ENCODE measurements at places on chromosomes 6 and 20.

DNA sequence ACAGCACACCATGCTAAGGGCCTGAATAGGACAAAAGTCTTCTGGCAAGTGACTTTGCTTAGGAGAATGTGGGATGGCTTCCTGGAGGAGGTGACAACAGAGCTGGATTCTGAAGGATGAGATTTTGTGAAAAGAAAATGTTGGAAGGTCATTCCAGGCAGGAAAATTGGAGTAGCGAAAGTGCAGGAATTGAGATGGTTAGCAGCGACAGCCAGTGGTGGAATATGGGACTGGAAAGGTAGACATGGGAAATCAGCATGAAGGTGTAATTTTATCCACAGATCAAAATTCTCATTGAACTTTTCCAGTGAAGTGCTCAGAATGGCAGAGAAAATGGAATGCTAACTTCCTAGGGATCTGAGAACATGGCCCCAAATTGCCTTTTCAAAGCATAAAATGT, 5.7 kb upstream of the BACH2 start:
- DNase-seq, result no peak

GRCh38 chr6:36700831-36701230, 3.2 kb downstream of the RAB44 start:
- DNase-seq, result no peak

DNA sequence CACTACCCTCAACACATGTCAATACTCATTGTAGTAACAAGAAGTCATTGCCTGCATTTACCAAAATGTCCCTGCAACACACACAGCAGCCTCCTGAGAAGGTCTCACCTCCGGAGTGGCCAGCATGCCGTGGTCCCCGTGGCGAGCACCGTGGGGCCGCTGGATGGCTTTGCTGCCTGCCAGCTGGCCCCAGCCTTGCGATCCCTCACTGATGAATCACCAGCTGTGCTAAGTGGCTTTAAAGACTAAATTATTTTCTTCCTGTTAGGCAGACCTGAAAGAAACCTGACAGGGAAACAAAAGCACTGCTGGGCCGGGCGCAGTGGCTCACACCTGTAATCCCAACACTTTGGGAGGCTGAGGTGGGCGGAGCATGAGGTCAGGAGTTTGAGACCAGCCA, 306.7 kb downstream of the CDH4 start:
- DNase-seq, result no peak

DNA sequence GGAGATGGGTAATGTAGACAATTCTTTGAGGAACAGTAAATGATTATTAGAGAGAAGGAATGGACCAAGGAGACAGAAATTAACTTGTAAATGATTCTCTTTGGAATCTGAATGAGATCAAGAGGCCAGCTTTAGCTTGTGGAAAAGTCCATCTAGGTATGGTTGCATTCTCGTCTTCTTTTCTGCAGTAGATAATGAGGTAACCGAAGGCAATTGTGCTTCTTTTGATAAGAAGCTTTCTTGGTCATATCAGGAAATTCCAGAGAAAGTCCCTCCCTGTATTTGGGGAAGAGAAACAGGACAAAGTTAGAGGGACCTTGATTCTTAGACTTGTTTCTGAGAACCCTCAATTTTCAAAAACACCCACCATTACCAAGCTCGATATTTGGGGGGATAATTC, 109.1 kb upstream of the PRSS16 start:
- DNase-seq, result no peak

GRCh38 chr6:109449064-109449794, 6.3 kb downstream of the MICAL1 start:
- DNase-seq, result no peak

DNA sequence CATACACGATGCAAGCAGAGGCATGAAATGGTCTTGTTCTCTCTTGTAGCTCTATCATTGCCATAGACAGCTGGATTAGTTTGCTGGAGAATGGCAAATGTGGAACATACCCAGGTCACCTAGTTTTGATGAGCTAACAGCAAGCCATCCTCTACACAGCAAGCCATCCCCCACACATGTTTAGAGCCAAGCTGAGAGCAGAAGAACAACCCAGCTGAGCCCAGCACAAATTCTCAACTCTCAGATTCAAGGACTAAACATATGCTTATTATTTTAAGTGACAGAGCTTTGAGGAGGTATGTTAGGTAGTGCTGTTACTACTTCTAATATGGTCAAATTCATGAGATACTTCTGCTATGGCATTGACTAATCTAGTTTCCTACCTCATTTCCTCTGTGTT, 230.3 kb downstream of the OTOR start:
- DNase-seq, result no peak

DNA sequence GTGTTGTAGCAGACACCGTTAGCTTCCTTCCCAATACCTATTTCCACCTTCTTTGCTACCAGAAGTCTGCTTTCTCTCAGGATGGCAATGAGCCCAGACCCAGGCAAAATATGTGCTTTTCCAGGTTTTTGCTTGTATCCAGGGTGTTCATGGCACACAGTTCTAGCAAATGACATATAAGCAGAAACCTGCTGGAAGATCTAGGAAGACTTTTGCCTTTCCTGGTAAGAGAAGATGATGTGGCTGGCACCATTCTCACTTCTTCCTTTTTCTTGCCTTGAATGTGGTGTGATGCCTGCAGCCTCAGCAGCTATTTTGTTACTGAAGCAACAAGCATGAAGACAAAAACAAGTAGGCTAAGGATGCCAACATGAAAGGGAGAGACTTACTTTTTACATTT, 19.2 kb upstream of the TBC1D22B start:
- DNase-seq, result no peak

GRCh38 chr6:16653226-16653625, 108.0 kb downstream of the ATXN1 start:
- no peak for DNase-seq

DNA sequence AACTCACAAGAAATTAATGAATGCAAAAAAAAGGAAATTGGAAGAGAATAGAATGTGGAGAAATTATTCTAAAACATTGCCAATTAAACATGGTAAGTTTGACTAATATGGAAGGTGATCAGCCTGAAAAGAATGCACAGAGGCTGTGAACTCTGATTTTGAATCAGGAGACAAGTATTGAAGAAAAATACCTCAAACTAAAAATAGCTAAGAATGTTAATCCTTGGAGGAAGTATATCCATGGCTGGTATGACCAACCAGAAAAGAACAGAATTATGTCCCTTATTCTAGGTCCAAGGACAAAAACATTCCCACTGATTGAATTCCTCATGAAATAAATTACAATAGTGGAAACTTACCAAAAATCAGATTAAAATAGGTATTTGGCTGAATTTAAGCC, 7.3 kb upstream of the RIMS1 start:
- no peak for DNase-seq

- no peak for DNase-seq
These were observed 137.5 kb upstream of the AGPAT4 start for GRCh38 chr6:161411265-161411944.

DNA sequence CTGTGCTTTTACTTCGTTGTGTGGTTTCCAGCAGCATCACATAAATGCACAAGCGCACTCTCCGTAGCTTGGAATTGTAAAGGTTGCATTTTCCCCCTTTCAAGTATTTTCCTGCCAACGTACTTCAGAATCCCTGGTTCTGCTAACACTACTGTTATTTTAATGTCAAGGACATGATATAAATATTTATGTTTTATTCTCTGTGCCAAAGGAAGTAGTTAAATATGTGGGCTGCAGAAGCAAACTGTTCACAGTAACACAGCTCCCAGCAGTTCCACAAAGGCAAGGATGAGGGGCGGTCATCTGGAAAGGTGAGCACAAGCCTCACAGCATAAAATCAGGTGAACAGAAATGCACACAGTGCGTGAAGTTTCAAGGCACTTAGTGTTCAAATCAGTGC, 85.3 kb upstream of the PDE10A start:
- DNase-seq, result no peak

DNA sequence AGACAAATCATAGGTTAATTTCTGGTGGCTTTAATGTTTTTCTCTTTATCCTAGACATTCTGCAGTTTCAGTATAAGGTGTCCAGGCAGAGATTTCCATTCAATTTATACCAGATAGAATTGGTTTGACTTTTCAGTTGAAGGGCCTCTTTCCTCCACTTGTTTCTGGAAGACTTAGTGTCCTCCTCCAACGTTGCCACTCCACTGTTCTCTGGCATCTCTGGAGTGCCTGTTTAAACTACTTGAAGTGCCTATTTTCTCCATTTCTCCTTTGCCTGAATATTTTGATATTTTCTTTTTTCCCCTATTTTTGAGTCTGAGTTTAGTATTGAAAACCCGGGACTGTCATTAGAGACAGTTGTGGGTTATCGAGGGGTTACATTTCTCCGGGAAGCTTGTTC, 27.7 kb downstream of the EDN3 start:
- no peak for DNase-seq

GRCh38 chr6:129603741-129604140, 106.2 kb downstream of the ARHGAP18 start:
- no peak for DNase-seq

DNA sequence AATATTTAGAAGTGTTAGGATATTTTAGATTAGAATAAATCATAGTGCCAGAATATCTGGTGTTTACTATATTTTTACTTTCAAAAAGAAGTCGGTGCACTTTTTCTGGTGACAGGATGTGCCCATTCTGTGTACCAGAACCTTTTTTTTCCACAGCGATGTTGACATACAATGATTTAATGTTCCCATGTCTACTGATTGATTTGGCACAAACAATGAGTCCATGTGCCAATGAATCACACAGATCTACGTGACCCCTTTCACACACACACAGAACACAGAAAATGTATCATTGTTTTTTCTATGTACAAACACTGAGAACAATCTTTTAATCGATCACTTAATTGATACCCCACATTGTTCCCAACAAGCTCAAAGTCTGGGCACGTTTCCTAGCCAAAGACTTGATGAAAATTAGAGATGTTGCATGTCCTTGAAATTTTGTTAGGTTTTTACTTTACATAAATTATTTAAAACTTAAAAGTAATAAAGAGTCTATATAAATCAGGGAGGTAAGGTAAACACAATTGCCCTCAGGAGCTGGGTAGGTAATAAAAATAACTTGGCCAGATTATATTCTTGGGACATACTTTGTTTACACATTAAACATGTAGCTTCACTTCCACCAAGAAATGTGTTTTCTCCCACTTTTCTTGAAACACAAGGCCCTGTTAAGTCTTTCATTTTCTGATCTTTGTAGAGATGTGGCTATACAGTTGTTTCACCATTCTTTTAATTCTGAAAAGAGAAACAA, 36.4 kb upstream of the SOX4 start:
- no peak for DNase-seq

DNA sequence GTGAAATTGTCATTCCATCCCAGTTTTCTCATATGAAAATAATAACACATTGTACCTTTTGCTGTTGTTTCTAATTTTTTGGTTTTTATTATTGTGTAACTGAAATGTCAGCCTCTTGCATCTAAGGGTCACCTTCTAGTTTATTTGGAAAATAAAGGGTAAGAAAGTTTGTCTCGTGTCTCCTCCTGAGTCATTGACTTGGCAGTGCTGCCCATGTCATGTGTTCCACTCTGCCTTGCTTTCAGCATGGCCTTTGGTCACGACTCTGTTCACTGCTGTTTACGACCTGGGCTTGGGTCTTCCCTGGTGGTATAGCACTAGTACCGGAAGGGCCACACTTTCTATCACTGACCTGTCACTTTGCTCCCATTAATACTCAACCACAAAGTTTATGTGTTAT, 171.4 kb upstream of the RSPO3 start:
- no peak for DNase-seq

- DNase-seq, result no peak
These were observed 46.8 kb downstream of the SYNJ2 start for GRCh38 chr6:158028421-158028820.

DNA sequence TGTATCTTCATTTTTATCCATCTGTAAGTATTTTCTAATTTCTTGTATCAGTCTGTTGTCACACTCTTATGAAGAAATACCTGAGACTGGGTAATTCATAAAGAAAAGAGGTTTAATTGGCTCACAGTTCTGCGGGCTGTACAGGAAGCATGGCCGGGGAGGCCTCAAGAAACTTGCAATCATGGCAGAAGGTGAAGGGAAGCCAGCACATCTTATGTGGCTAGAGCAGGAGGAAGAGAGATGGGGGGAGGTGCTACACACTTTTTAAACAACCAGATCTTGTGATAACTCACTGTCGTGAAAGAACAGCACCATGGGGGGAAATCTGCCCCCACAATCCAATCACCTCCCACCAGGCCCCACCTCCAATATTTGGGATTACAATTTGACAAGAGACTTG, 10.9 kb upstream of the BCKDHB start:
- no peak for DNase-seq

- DNase-seq, result no peak
These were observed 995 bp upstream of the GSTA4 start for GRCh38 chr6:52995913-52996645.

- DNase-seq, result no peak
These were observed 278.1 kb upstream of the SASH1 start for GRCh38 chr6:148064406-148065134.

GRCh38 chr6:33761922-33762629, 15.4 kb upstream of the IP6K3 start:
- no peak for DNase-seq

DNA sequence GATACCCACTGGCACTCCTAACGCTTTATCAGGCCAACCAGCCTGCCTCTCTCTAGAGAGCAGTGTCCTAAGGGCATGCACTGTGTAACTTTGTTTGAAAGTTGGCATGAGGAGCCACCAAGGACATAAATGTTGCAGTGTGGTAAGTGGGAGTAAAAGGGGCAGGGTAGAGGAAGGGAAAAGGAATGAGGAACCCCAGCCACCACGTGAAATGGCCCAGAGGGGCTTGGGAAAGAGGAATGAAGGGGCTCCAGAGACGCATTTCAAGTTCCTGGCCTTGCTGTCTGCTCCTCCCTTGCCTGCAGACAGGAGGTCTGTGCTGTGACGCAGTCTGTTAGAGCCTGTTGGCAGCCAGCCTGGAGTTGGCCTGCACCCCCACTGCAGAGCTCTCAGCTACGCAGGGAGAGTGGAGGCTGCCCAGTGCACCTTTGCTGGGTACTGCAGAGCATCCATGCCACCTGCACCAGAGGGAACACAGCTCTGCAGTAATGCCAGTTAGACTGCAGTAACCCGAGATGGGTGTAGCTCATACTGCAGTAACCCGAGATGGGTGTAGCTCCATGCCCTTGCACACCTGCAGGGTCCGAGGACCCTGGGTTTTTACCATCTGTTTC, 86.8 kb upstream of the SNAP25 start:
- no peak for DNase-seq

DNA sequence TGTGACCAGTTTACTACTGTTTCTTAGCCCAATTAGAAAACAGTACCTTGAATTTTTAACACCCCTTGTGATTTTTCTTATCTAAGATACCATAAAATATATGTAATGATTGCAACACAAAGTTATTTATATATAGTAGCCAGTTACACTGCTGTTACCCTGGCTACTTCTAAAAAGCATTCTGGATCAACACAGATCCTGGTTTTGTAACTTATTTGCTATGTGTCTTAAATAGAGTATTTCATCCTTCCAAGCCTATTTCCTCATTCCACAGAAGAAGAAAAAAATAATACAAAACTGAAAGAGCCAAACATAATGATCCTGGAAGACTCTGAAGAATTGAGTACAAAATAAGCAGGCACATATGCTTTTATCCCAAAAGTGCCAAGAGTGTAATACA, 19.0 kb upstream of the GSTA4 start:
- DNase-seq, result no peak
